ENCODE measurements at places on chromosomes 2 and 18.
A peak's percentile ranks its signal among the peaks of the same experiment; 100 is the strongest.

- DNase-seq, result no peak
- peaks cover 25% of the 10 kb centered on the region for H3K27me3 ChIP-seq
- H3K27ac ChIP-seq, result no peak overlapping the region
- no peaks in the 10 kb centered on the region for H3K4me1 ChIP-seq
- no peak overlapping the region for H3K4me3 ChIP-seq
Observed at GRCh38 chr18:22346953-22347605, 70.6 kb downstream of the CTAGE1 start.

DNA sequence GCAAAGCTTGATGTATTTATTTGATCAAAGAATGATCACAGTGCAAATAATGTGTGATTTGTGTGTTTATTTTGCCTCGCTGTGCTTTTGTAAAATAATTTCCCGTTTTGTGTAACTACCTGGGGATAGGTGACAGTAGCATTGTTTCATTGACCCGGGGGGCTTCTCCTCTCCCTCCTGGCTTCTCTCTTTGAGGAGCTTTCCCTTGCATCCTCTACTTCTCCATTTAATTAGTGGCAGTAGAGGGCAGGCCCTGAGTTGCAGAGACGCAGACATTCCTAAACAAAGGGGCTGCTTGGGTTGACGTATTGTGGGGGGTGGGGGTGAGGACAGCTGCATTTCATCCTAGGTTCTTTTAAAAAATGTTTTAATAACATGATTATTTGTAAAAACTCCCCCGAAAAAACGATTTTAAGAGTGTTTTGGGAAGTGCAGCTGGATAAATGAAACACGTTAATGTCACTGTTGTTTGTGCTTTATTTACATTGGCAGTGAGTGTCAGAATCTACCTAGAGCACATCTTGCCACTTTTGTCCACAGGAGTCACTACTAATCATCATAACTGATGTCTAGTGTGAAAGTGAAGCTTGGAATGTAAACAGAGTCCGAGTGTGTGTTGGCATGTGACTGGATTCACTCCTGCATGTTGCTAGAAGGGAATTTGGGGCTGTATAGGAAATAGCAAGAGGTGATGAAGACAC is 2.2 kb downstream of the NEDD4L start:
- H3K27me3 ChIP-seq, result no peaks in the 10 kb centered on the region
- peaks cover 4% of the 10 kb centered on the region for H3K4me1 ChIP-seq
- H3K4me3 ChIP-seq, result peak overlapping the region; percentile 78
- no peaks in the 10 kb centered on the region for H3K36me3 ChIP-seq

- DNase-seq, result no peak
- H3K4me3 ChIP-seq, result no peak overlapping the region
- H3K36me3 ChIP-seq, result no peaks in the 10 kb centered on the region
- no peaks in the 10 kb centered on the region for H3K27me3 ChIP-seq
- H3K4me1 ChIP-seq, result no peaks in the 10 kb centered on the region
- H3K27ac ChIP-seq, result no peak overlapping the region
Observed at GRCh38 chr2:161425728-161426454, 9.8 kb downstream of the TBR1 start.

- no peaks in the 10 kb centered on the region for H3K4me1 ChIP-seq
- no peaks in the 10 kb centered on the region for H3K27me3 ChIP-seq
- H3K27ac ChIP-seq, result no peak overlapping the region
Observed at GRCh38 chr2:65527451-65528240, 95.2 kb upstream of the SPRED2 start.
